ENCODE measurements at places on chromosomes 16 and 17. TPM values are rescaled to one million over a fixed set of nuclear protein-coding genes. Genes with fewer than 3 reads are reported as not detected.

RRAD gene
- 0.22 TPM for total RNA-seq

CMTM2 gene
- not detected for total RNA-seq

ASGR1 gene
- not detected for total RNA-seq

MPO gene
- total RNA-seq = not detected

CLEC10A gene
- total RNA-seq = not detected

SLC13A2 gene
- total RNA-seq = not detected

DNAI2 gene
- not detected for total RNA-seq

CARHSP1 gene
- 143 TPM for total RNA-seq

DCXR gene
- 83.5 TPM for total RNA-seq

VAT1L gene
- 7.1 TPM for total RNA-seq

NLRC5 gene
- 23.8 TPM for total RNA-seq

RRN3 gene
- 40.3 TPM for total RNA-seq

TP53TG3F gene
- not detected for total RNA-seq

SLC5A11 gene
- not detected for total RNA-seq

TERB1 gene
- not detected for total RNA-seq

KRT32 gene
- not detected for total RNA-seq

AURKB gene
- 9.4 TPM for total RNA-seq

KRTAP9-8 gene
- total RNA-seq = not detected

NPIPA2 gene
- 0.51 TPM for total RNA-seq

FOXF1 gene
- 4.0 TPM for total RNA-seq

MRPL58 gene
- total RNA-seq = 52.4 TPM

NAGPA gene
- total RNA-seq = 33.4 TPM

TRAF4 gene
- 30.3 TPM for total RNA-seq

KRTAP4-3 gene
- total RNA-seq = not detected

KRT36 gene
- total RNA-seq = not detected

ADAP2 gene
- total RNA-seq = not detected

FDXR gene
- total RNA-seq = 21.2 TPM

TBC1D3H gene
- not detected for total RNA-seq

ZNF750 gene
- total RNA-seq = not detected

USP36 gene
- total RNA-seq = 35.5 TPM
